Cardiac muscle cell (in vitro differentiated cells and primary cell): ENCODE measurements at places on chromosomes 5 and 9.

- peak; percentile 4 for DNase-seq
These were observed 861 bp downstream of the NTRK2 start for GRCh38 chr9:84670138-84671041.

GRCh38 chr9:3525836-3526164 lies at the start of gene RFX3:
TSS of gene RFX3 (minus strand) at chr9:3526001. CDS start at chr9:3395588, 130,413 bp downstream.
- peak; percentile 98 for DNase-seq

DNA sequence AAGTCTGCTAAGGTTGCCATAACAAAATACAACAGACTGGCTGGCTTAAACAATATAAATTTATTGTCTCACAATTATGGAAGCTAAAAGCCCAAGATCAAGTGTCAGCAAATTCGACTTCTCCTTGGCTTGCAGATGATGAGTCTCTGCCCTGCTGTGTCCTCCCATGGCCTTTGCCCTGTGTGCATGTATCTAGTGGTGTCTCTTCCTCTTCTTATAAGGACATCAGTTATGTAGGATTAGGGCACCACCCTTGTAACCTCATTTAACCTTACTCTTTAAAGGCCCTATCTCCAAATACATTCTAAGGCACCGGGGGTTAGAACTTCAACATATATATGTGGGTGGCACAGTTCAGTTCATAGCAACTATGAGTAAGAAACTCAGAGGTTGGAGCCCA lies 157.9 kb upstream of the RASA1 start:
- DNase-seq: no peak

GRCh38 chr9:121299467-121300282 lies 31.7 kb downstream of the GSN start:
- peak; percentile 61 for DNase-seq

DNA sequence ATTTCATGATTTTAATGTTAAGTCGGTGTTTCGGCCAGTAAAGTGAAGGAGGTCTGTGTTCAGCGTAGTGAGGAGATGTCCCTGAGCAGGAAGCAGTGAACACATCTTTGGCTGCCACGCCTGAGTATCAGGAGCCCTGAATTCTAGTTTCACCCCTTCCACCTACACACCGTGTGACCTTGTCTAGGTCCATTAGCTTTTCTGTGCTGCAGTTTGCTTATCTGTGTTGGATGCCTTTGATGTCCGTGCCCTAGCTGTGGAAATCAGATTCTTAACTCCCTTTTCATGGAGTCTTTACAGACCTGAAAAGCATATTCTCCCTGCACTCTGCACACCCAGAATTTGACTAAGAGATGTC lies 601 bp downstream of the FBXO38 start:
- no peak for DNase-seq

GRCh38 chr9:21831841-21832509 lies 29.5 kb downstream of the MTAP start:
- DNase-seq: peak; percentile 78
